ENCODE measurements at places on chromosomes 6 and 20. TPM values are rescaled to one million over a fixed set of nuclear protein-coding genes. Genes with fewer than 3 reads are reported as not detected.

Gene UBD
- total RNA-seq: 1.9 TPM

DNA sequence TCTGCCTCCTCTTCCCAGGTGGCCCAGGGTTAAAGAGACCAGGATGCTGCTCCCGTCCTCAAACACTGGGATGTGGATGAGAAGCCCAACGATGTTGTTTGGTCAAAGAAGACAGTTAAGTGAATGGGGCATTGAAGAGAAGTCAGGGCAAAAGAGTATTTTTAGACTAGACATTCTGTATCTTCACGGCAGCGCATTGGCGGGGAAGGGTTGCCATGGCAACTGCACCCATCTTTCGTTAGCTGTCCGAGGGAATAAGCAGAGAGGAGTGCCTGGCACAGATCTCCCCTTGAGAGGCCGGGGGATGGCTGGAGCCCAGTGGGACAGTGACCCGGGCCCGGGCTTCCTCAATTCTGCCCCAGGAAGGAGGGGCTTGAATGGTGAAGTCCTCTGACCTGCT lies 56.4 kb upstream of the GPR31 start:
- no peak for DNase-seq

DNA sequence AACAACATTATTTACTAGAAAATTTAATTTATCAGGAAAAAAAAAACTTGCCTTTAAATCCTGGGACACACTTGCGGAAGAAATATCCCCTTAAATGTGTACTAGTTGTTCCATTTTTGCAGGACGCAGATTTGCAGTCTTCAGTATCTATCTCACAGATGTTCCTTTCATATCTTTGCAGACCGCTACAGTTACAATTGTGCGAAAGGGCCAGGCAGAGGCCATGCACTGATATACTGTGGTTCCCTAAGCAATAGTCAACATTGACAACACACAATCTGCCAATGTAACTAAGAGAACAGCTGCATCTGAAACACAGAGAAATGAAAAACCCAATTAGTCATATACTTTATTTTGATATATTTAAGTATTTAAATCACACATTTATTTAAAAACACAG lies 411.2 kb downstream of the EYS start:
- no peak for DNase-seq

DNA sequence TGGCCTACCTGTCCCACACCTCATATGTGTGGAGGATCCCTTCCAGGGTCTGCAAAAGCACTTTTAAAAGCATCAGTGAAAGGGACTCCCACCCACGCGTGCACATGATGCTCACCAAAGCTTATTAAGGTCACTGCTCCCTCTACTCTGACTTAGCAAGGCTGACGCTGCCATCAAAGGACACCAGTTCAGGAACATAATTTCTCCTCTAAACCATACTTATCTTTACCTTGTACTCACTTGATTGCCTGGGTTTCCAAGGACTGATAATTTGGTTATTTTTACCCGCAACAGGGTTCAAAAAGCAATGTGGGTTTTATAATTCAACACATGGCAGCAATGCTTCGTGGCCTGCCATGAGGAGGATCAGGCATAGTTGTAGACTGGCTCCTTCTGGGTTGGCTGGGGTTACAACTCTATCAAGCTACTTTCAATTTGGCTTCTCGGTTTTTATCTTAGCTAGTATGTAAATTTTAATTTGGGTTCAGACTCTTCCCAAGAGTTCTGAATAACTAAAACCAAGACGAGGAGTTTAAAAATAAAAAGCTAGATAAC lies 52.2 kb upstream of the EMILIN3 start:
- DNase-seq: no peak

GRCh38 chr6:106279179-106279578 lies 46.4 kb downstream of the ATG5 start:
- DNase-seq: no peak

- no peak for DNase-seq
These were observed 82.1 kb upstream of the FOXQ1 start for GRCh38 chr6:1229808-1230207.

- DNase-seq: no peak
These were observed 18.9 kb downstream of the TTBK1 start for GRCh38 chr6:43262000-43262779.

- DNase-seq: no peak
These were observed 1.2 kb downstream of the TTLL9 start for GRCh38 chr20:31871618-31871954.

DNA sequence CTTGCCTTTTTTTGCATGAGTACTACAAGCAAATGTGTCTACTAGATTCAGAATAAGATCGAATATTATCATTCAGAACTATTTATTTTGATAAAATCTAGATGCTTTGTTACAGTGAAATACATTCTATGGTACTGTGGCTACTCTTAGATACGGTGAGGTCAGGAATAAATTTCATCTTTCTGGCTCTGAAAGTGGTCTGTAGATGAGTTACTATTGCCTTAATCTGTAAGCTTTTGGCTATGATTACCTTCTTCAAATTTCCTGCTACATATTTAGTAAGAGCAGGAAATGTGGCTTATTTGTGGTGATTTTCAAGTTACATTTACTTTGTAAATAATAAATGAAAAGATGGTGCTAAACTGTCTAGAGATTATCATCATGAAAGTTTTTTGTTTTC lies 50.0 kb downstream of the SCAF8 start:
- no peak for DNase-seq

DNA sequence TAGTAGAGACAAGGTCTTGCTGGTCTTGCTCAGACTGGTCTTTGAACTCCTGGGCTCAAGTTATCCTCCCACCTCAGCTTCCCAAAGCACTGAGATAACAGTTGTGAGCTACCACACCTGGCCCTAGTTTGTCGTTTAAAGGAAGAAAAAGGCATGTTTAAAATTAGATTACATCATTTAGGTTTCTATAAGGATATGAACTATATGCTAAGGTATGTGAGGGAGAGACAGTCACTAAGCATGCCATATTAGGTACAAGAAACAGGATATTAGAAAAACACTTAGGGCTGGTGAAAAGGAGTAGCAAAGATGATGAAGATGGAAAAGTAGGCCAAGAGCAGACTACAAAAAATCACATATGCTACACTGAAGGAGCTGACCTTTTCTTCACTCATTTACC lies 106.4 kb downstream of the ASCC3 start:
- no peak for DNase-seq

- no peak for DNase-seq
These were observed 36.1 kb downstream of the SERAC1 start for GRCh38 chr6:158131926-158132325.

- DNase-seq: peak; percentile 86
These were observed 5.1 kb upstream of the TCEA2 start for GRCh38 chr20:64057628-64058498.
